Fibroblast of the aortic adventitia (primary cell): ENCODE measurements at places on chromosomes 7 and 10.
A peak's percentile ranks its signal among the peaks of the same experiment; 100 is the strongest.

GRCh38 chr10:49220031-49220430 lies 31.8 kb upstream of the TMEM273 start:
- DNase-seq = peak; percentile 2

DNA sequence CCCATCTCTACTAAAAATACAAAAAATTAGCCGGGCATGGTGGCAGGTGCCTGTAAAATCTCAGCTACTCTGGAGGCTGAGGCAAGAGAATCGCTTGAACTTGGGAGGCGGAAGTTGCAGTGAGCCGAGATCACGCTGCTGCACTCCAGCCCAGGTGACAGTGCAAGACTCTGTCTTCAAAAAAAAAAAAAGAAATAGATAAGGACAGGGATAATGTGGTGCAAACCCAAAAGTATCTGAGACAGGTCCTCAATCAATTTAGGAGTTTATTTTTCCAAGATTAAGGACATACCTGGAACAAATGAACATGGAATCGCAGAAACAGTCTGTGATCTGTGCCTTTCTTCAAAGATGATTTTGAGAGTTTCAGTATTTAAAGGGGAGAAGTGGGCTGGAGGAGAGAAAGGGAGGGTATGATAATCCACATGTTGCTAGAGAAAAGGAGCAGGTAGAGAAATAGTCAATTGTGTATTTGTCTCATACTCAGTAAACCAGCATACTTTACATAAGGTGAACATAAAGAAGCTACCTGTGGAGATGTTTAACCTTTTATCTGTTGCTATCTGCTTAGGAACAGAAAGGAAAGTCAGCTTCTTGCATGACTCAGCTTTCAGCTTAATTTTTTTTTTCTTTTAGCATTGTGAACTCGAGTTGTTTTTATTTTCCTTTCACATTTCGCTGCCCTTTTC lies 4.9 kb upstream of the MTPN start:
- DNase-seq = no peak

DNA sequence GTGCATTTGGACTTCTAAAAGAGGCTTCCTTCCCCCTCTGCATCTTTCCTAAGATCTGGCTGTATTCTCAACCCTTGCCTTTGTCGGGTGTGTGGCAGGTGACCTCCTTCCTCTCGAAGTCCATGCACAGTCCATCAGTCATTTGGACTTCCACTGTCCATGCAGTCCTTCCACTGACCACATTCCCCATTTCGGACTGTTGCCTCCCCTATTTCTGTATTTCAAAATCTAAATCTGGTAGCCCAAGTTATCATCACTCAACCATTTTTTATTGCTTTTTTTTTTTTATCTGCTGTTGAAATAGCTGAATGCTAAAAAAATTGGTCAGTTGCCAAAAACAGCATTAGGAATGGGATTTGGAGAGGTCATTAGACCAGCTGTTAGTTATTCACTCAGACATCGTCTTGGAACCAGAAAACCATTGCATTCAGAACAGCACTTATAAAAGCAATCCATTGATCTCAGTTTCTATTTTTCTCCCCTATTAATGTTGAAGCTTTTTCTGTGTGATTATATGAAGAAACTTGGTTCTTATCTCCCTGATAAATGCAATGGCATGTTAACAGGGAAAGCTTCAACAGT lies 575.6 kb downstream of the KIF20B start:
- peak; percentile 85 for DNase-seq

DNA sequence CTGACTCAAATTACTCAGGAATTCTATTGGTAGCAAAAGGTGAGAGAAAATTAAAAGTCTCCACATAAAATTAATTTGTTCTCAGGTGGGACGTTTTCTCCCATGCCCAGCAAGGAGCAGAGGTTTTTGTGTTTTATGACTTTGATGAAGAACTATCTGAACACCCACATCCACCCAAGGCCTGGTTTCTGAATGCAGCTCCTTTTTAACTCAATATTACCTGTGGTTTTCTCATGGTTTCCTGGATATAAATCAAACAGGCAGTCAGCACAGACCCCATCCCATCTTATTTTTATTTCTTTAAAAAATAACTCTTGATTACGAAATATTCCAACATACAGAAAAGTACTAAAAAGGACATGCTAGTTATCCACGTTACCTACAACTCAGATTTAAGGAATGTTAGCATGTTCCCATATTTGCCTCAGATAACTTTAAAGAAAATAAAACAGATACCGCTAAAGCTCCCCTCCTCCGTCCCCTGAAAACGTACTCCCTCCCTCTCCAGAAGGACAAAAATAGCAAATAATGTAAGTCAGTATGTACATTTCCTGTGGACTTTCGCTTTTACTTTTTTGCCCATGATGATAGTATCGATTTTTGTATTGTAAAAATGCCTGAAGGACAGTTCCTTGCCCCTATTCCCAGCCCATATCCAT lies 43.4 kb downstream of the GLI3 start:
- no peak for DNase-seq

DNA sequence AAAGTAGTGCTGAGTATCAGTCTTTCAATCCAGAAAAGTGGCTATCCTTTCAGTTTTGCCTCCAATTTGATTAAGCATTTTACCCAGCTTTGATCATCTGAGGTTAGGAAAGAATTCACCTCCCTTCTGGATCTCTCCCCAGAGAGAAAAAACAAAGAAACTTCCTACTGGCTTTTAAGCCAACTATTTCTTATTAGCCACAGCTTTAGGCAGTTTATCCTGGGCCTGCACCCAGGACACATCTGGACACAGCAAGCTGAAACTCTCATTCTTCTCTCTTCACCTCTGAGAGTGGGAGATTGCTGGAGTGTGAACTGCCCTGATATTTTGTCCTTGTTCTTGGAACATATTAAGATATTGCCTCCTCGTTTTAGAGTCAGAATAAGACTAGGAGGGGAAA lies 43.5 kb upstream of the LSM8 start:
- peak; percentile 23 for DNase-seq

DNA sequence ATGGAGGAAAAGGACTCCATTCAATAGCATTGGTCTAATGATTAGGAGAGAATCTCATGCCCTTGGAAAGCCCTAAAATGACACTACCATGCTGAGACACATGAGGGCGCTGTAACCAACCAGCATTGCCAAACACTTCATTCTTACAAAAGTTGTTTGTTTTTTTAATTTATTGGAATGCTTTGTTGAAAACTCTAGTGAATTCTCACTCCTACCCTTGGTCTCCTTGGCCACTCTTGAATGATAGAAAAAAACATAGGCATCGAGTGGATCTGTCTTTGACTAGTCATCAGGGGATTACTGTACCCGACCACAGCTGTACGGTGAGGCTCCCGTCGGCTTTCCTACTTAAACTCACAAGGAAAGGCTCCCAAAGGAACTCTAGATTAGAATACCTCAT lies 29.3 kb upstream of the ADD3 start:
- peak; percentile 86 for DNase-seq

GRCh38 chr10:52059089-52059488 lies 255.0 kb upstream of the DKK1 start:
- no peak for DNase-seq

DNA sequence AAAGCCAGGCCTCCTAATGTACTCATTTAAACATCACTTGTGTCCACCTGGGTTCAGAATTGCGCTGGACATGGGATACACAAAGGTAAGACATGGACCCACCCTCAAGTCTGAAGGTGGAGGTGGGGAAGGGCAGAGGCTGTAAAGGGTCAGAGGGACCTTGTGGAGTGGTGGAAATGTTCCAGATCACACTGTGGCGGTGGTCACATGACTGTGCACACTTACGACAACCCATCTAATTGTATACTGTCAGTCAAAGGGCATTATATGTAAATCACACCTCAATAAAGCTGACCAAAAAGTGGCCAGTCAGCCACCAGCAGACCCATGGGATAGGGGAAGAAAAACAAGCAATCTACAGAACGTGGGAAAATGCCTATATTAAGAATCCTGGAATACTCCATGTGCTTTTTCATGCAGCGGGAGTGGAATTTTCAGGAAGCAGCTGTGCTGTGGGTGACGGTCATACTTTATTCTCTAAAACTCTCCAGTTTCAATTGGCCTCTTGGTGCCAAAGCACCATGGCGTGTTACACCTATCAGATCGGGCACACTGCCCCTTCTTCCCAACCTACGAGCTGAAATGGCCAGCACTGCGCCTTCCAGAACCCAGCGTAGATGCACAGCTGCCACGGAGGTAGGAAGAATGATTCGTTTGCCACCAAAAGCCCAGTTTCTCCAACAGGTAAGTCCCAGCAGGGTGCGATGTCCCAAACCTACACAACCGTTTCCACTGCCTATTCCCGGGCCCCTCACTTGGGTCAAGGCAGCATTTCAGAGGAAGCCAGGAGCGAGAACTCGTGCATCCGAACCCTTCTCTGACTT lies 69.8 kb downstream of the PRKAG2 start:
- DNase-seq = no peak

- DNase-seq = no peak
Observed at GRCh38 chr7:119472408-119473038, 800.5 kb upstream of the KCND2 start.

- peak; percentile 91 for DNase-seq
Observed at GRCh38 chr10:77391605-77392235, 245.9 kb downstream of the KCNMA1 start.

DNA sequence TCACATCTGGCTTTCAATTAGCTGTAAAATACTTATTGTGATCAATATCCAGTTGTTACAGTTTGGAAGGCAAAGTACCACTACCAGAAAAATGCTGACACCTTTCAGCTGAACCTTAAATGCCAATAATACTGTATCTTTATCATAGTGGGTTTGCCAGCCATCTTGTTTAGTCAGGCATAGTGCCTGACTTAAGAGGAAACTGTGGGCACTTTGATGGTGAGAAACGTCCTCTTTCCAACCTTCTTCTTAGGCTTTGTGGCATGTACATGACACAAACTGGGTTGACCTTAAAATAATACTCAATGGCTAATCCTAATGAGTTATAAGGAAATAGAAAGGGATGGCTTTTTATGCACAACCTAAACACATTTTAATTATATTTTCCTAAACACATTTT lies 52.3 kb upstream of the PRR15 start:
- DNase-seq = no peak
